ENCODE measurements at places on chromosomes 4 and X.

GRCh38 chrX:124272370-124272982 is 60.0 kb upstream of the TEX13D start:
- no peak for DNase-seq

DNA sequence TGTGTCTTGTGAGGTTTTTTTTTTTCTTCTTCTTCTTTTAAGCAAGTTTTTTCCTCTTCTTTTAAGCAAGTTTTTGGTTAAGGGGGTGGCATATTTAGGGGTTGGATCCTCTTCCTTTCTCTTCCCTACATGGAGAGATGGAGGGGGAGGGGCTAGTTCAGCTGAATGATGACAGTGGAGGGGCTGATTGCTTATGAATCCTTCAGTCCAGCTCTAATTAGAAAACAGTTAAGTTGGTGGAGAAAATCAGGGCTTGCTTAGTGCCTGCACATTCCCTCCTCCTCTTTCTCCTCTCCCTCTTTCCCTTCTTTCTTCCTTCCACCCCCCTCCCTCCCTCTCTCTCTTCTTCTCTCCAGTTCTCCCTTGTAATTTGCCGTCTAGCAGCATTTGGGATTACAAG is 4.4 kb upstream of the HAND2 start:
- DNase-seq = no peak

GRCh38 chrX:50707955-50708699 is 105.9 kb downstream of the SHROOM4 start:
- no peak for DNase-seq

DNA sequence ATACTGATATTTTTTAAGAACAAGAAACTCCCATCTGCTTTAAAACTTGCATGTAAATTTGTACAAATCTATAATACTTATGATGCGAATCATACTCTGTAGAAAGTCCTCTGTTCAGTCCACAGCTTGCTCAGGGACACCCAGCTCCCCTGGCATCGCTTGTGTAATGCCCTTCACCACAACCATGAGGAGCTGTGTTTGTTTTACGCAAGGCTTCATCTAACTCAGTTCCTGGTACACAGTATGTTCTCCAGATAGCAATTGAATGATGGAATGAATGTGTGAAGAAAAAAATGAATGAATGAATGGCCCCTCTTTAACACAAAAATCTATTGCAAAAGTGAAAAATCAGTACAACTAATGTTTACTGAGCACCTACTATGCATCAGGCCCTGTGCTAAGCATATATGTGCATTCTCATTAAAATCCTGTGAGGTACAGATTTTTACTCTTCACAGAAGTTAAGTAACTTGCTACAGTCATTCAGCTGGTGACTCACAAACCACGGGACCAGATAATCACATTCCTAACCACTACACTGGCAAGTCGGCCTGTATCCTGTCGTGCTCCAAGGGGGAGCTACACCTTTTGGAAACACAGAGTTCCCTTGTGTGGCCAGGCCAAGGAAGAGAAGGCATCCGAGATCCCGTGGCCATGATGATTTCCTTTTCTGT is 58.7 kb upstream of the KDR start:
- peak; percentile 93 for DNase-seq

GRCh38 chr4:181858741-181859140 is 384.5 kb upstream of the TENM3 start:
- DNase-seq = no peak

GRCh38 chrX:12741416-12741815 is 49.8 kb upstream of the PRPS2 start:
- no peak for DNase-seq

- DNase-seq = no peak
Observed at GRCh38 chr4:82706349-82707000, 92.1 kb downstream of the SCD5 start.

GRCh38 chr4:45484740-45485139 is 639.1 kb downstream of the GABRG1 start:
- DNase-seq = no peak

GRCh38 chrX:143306991-143307937 is 210.0 kb downstream of the SPANXN3 start:
- no peak for DNase-seq

GRCh38 chr4:131370846-131371245 is 1778.2 kb upstream of the PCDH10 start:
- no peak for DNase-seq

- peak; percentile 94 for DNase-seq
Observed at GRCh38 chr4:128322986-128323385, 35.4 kb upstream of the PGRMC2 start.

DNA sequence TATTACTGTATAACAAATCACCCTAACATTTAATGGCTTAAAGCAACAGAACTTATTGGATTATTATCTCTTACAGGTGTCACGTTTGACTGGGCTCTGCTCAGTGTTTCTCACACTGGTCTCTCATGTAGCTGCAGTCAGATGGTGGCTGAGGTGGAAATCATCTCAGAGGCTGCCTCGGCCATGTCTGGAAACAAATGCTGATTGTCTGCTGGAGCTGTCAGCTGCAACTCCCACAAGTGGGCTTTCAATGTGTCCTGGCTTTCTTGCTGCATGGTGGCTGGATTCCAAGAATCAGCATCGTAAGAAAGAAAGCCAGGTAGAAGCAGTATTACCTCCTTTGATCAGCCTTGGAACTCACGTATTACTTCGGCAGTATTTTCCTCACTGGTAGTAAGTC is 277.6 kb downstream of the SPANXN1 start:
- no peak for DNase-seq

GRCh38 chrX:122586831-122587230 is 597.2 kb upstream of the GRIA3 start:
- DNase-seq = peak; percentile 34

GRCh38 chrX:40374486-40374885 is 206.3 kb upstream of the ATP6AP2 start:
- DNase-seq = no peak

DNA sequence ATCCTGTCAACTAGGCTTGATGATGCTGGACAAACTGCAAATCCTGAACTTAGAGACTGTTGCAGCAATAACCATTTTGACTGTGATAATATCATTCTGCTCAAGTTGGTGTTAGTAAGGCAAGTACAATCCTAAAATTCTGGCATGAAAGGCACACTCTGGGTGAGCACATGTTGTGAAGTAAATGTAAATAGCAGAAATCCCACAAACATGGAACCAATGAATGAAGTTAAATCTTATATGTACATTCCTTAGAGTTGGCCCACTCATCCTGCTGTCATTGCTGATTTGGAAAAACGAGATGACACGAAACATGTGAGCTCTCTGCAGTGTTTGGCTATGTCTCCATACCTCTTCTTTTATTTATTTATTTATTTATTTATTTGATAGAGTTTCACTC is 21.0 kb downstream of the RBM47 start:
- no peak for DNase-seq
